ENCODE measurements at places on chromosomes 5 and 9.
A peak's percentile ranks its signal among the peaks of the same experiment; 100 is the strongest.

GRCh38 chr9:18502546-18502945 lies 28.6 kb downstream of the ADAMTSL1 start:
- no peaks in the 10 kb centered on the region for H3K27me3 ChIP-seq
- no peaks in the 10 kb centered on the region for H3K36me3 ChIP-seq
- H3K4me1 ChIP-seq, result no peaks in the 10 kb centered on the region
- H3K4me3 ChIP-seq, result no peak overlapping the region

DNA sequence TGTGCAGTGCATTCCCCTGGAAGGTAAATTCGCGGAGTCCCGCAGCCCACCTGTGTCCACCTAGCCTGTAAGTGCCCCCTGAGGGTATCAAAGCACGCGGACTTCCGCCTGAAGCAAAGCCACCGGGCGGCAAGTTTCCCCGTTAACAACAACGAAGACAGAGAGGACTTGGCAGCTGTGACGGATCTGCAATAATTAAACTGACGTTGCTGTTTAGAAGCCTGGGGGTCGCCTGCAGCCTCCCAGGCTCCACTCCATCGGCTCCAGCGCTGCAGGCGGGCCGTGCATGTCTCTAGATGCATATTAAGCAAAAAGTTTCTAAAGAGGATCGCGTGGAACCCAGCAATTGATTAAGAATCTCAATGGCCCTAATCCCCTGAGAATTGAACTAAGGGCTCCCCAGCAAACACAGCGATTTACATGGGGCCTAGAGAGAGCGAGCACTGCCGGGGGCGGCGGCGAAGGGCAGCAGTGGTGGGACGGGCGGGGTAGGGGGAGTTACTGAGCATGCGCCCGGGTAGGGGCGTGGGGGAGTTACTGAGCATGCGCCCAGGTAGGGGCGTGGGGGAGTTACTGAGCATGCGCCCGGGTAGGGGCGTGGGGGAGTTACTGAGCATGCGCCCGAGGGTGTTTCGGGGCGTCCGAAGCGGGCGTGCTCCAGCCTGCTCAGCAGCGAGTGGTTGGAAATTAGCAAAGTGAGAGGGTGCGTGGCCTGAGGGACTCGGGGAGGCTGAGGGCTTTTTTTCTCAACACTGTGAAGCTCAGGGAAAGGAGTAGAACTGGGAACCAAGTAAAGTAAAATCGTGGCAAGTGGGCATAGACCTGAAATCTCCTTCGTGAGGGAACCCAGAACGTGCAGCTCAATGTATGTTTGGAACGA lies 255.2 kb downstream of the DOCK8 start:
- H3K4me1 ChIP-seq, result peaks cover 21% of the 10 kb centered on the region
- H3K36me3 ChIP-seq, result peaks cover 4% of the 10 kb centered on the region
- no peaks in the 10 kb centered on the region for H3K27me3 ChIP-seq
- peak; percentile 89 for DNase-seq
- peak overlapping the region; percentile 68 for H3K27ac ChIP-seq

DNA sequence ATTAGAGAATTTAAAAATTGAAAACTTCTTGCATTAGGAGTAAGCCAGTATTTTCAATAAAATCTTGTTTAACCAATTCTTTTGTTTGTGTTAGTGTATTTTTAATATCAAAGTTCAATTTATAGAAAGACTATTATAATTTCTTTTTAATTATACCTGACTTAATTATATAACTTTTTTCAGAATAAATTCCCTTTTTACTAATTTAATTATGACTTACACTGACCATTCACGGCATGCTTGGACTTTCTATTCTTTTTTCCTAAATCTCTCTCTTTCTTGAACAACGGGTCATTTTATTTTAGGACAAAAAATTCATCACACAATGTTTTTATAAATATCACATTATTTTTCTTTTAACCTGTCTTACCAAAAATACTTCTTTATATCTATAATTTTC lies 555.3 kb upstream of the PTGER4 start:
- H3K27me3 ChIP-seq, result no peaks in the 10 kb centered on the region
- H3K27ac ChIP-seq, result no peak overlapping the region
- H3K36me3 ChIP-seq, result no peaks in the 10 kb centered on the region

DNA sequence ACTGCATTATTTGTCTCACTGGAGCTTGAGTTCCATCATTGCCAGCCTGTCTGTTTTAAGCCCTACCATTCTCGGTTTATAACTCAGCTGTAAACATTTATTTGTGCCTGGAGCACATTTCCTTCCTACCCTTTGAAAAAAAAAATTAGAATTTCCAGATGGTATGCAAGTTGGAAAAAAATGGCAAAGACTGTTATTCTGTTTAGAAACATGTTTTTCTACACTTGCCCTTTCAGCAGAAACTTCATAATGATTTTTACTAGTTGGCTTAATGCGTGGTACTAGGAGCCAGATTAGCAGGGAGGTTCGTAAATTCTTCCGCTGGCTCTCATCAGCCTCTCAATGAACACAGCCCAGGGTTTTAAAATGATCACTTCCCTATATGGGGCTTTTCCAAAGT lies 238.8 kb upstream of the WWC1 start:
- H3K36me3 ChIP-seq, result no peaks in the 10 kb centered on the region
- no peaks in the 10 kb centered on the region for H3K27me3 ChIP-seq

- H3K27ac ChIP-seq, result no peak overlapping the region
- no peak overlapping the region for H3K4me3 ChIP-seq
Observed at GRCh38 chr9:124788542-124789217, 11.7 kb downstream of the OLFML2A start.

DNA sequence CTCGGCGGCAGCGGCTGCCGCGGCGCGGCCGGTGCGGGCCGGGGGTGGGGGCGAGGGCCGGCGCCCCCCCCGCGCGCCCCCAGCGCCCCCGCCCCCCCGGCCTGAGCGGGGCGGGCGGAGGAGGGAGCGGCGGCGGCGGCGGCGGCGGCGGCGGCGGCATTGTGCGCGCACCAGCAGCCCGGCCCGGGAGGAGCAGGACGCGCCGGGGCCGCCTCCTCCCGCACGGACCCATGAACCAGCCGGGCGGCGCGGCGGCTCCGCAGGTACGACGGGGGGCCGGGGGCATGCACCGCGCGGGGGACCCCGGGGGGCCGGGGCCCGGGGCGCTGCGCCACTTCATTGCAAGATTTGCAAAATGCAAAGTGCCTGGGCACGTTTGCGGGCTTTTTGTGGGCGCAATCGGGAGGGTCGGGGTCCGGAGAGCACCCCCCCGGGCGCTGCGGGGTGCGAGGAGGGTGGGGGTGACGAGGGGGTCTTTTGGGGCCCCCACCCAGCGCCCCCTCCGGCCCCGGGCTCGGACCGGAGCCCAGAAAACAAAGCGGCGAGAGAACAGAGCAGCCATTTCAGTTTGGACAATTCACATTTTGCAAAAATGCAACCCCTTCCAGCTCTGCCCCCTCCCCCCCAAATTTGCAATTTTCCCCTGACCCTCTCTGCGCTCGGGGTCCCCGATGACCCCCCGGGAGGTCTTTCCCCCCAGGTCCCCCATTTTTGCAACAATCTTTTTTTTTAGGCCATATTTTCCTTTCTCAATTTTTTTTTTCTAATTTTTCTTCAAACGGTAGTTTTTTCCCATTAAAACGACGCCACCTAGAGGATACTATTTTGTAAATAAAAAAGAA lies at the start of gene ZNF618:
Gene ZNF618 (plus strand): TSS at position 159 of the 842 bp plus-strand sequence. CDS start 72 bp downstream, at position 231.
- no peaks in the 10 kb centered on the region for H3K27me3 ChIP-seq
- H3K27ac ChIP-seq, result no peak within 1 kb of the TSS
- peak; percentile 3 for DNase-seq
- H3K4me3 ChIP-seq, result peak within 1 kb of the TSS; percentile 47

DNA sequence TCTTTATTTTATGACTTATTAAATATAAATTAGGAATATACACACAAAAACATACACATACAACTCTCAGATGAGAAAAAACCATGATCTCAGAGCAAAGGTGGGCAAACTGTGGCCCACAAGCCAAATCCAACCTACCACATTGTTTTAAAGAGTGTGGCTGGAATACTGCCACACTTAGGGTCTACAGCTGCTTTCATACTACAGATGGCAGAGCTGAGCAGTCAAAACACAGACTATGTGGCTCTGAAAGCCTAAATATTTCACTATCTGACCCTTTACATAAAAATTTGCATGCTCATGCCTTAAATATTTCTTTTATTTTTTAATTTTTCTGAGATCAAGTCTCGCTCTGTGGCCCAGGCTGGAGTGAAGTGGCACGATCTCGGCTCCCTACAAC lies 28.3 kb downstream of the LEAP2 start:
- H3K27ac ChIP-seq, result no peak overlapping the region
- no peaks in the 10 kb centered on the region for H3K27me3 ChIP-seq

- no peaks in the 10 kb centered on the region for H3K4me1 ChIP-seq
- H3K27me3 ChIP-seq, result no peaks in the 10 kb centered on the region
Observed at GRCh38 chr9:69971643-69972449, 71.8 kb upstream of the MAMDC2 start.

GRCh38 chr5:174990909-174991308 lies 266.5 kb downstream of the MSX2 start:
- no peak overlapping the region for H3K4me3 ChIP-seq
- H3K27me3 ChIP-seq, result no peaks in the 10 kb centered on the region
- no peaks in the 10 kb centered on the region for H3K4me1 ChIP-seq
- no peak overlapping the region for H3K27ac ChIP-seq
- no peak for DNase-seq
- H3K36me3 ChIP-seq, result no peaks in the 10 kb centered on the region

DNA sequence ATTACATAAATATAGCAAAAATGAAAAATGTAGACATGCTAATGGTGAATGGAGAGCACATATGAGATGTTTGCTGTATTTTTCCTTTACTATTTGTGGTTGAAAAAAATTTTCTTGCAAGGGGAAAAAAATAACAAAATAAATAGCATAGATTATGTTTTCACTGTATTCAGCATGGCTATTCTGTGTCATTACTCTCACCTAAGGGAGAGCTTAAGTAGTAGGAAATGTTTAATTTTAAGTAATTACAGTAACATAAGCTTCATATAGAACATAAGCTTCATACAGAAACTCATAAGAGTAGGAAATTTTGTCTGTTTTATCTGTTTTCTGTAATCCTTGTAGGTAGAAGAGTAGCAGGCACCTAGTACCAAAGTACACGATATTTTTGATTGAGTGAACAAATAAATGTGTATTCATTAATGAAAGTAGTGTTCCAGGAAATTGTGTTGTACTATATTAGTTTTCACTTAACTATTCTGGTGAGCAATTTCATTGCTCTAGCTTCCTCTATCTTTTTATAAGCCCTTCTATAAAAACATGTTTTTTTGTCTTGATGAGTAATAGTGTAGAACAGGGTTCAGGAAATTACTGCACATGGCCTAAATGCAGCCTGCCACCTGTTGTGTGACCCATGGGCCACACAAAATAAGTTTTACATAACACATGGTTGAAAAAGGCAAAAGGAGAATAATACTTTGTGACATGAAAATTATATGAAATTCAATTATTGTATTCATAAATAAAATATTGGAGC lies 1025.0 kb upstream of the CDH10 start:
- no peaks in the 10 kb centered on the region for H3K27me3 ChIP-seq
- no peak overlapping the region for H3K27ac ChIP-seq
- no peaks in the 10 kb centered on the region for H3K36me3 ChIP-seq
- DNase-seq, result no peak
- H3K4me3 ChIP-seq, result no peak overlapping the region

DNA sequence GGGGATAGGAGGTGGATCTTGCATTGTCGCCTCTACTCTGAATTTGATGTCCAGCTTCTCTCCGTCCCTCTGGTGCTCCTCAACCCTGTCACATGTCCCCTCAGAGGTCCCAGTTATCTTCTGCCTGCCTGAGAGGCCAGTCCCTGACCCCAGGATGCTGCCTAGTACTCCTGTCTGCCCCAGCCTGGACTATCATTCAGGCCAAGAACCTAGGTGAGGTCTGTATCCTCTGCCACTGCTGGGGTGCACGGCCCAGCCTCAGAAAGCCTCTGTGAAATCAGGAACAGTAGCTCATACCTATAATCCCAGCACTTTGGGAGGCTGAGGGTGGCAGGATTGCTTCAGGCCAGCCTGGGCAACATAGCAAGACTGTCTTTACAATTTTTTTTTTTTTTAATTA lies 8.6 kb downstream of the SPINK4 start:
- no peak for DNase-seq
- H3K4me1 ChIP-seq, result no peaks in the 10 kb centered on the region
- no peaks in the 10 kb centered on the region for H3K36me3 ChIP-seq

DNA sequence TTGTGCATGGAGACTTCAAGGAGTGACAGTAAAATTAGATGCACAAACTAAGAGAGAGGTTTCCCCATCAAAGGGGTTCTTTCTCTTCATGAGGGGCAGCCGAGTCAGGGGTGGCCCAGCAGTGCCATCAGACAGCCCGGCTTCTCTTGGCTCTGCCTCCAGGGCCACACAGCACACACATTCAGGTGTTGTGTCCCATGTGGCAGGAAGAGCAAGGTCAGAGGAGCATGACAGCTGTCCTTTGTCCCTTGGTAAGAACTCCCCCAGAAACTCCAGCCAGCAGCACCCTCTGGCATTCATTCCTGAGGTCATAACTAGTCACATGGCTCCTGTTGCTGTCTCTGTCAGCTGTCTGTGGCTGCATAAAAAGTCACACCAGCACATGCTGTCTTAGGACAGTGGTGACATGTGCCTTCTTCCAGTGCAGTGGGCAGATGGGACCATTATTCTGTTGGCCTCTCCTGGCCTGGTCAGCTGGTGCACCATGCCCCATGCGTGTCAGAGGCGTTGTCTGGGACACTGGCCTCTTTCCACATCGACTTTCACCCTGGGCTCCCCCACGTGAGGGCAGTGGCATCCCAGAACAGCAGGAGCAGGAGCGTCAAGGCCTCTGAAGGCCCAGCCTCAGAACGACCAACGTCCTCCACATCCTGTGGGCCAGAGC lies 78.4 kb upstream of the OTULINL start:
- no peaks in the 10 kb centered on the region for H3K36me3 ChIP-seq
- no peaks in the 10 kb centered on the region for H3K4me1 ChIP-seq
- H3K27me3 ChIP-seq, result no peaks in the 10 kb centered on the region
- H3K4me3 ChIP-seq, result no peak overlapping the region
- no peak overlapping the region for H3K27ac ChIP-seq

- DNase-seq, result no peak
- H3K4me1 ChIP-seq, result no peaks in the 10 kb centered on the region
- no peak overlapping the region for H3K27ac ChIP-seq
- H3K36me3 ChIP-seq, result no peaks in the 10 kb centered on the region
- no peaks in the 10 kb centered on the region for H3K27me3 ChIP-seq
Observed at GRCh38 chr9:120331913-120332312, 248.1 kb downstream of the CDK5RAP2 start.

GRCh38 chr5:15027764-15028163 lies 156.2 kb upstream of the ANKH start:
- no peaks in the 10 kb centered on the region for H3K4me1 ChIP-seq
- no peaks in the 10 kb centered on the region for H3K36me3 ChIP-seq
- DNase-seq, result no peak
- H3K4me3 ChIP-seq, result no peak overlapping the region
- H3K27ac ChIP-seq, result no peak overlapping the region

GRCh38 chr9:120659209-120659608 lies 55.1 kb downstream of the MEGF9 start:
- H3K27ac ChIP-seq, result no peak overlapping the region
- no peaks in the 10 kb centered on the region for H3K27me3 ChIP-seq
- no peak overlapping the region for H3K4me3 ChIP-seq
- no peaks in the 10 kb centered on the region for H3K4me1 ChIP-seq

- H3K27ac ChIP-seq, result no peak overlapping the region
- H3K4me3 ChIP-seq, result no peak overlapping the region
- no peaks in the 10 kb centered on the region for H3K36me3 ChIP-seq
- DNase-seq, result no peak
- H3K4me1 ChIP-seq, result no peaks in the 10 kb centered on the region
Observed at GRCh38 chr5:158886086-158886485, 213.6 kb downstream of the EBF1 start.

Measured in CD4-positive, alpha-beta memory T cell (primary cell).